ENCODE measurements at places on chromosomes 6 and 20.

DNA sequence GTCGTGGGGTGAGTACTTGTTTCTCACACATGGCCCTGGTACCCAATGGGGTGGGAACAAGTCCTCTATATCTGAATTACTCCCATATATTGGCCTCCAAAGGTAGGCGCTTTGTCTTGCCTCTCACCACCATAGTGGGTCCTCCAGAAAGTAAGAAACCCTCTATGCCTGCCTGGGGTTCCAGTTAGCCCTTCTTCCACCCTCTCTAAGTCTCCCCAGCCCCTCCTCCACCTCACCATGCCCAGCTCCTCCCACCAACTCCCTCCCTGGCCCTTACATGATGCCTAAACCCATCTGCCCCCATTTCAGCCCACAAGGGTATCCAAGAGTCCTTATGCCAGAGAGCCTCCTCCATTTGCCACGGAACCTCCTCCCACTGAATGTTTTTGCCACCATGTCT, 884 bp downstream of the TSPO2 start:
- peak; percentile 29 for DNase-seq

- no peak for DNase-seq
Observed at GRCh38 chr20:34615477-34615876, 57.0 kb downstream of the MAP1LC3A start.

DNA sequence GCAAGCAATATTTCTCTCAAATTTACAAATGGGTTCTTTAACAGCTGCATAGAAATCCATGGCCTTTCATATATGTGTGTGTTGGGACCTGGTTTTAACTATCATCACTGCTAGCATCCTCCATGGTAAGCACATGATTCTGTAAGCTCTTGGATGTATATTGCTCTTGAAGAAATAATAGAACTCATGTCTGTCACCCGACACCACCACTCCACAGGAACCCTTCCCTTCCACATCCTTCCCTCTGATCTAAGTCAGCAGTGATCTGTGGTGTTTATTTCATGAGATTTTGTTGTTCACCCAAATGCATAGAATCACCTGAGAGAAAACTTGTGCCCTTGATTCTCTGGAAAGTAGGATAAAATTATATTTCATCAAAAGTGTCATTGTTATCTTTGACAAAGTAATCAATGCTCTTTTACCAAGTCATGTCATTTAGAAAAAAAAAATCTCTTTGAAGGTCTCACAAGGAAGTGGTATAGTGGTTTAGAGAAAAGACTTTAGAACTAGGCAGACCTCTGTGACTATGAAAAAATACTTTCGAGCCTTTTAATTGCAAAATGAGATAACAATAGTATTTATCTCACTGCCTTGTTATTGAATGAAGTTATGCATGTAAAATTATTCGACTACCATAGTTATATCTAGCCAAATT, 649.8 kb upstream of the SLC35B3 start:
- no peak for DNase-seq

- no peak for DNase-seq
Observed at GRCh38 chr6:1190366-1190765, 121.5 kb upstream of the FOXQ1 start.

DNA sequence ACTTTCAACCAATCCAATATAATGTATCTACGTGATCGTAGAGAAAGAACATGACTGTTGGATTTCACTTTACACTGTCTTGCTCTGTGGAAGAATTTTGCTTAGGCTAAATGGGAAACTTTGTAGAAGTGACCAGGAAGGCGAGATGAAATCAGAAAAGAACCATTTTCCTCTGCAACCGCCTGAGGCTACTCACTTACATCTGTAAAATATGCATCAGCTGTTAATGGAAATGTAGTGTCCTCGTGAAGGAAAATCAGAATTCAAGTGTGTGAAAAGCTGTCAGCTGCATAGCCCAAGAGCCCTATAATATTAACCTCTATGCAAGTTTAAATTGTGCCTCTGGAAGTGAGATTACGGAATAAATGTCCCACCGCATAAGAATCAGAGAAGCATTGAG, 277.9 kb downstream of the C6orf118 start:
- DNase-seq = no peak

DNA sequence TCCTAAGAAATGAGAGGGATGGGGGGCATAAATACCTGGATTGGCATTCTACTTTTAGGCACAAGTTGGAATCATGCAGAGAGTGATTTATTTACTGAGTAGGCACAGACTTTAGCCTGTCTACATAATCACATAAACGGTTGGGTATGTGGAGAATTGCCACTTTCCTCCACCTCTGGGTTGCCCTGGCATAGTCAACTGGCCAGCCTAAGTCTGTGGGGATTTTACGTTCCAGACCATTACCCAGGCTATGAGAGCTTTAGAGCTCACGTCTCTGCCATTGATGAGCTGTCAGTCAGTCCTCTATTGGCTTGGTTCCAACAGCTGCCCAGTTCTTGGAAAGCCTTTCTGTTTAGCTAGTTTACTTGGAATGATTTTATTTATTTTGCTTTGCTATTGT, 5.0 kb upstream of the BHLHE23 start:
- DNase-seq = no peak

DNA sequence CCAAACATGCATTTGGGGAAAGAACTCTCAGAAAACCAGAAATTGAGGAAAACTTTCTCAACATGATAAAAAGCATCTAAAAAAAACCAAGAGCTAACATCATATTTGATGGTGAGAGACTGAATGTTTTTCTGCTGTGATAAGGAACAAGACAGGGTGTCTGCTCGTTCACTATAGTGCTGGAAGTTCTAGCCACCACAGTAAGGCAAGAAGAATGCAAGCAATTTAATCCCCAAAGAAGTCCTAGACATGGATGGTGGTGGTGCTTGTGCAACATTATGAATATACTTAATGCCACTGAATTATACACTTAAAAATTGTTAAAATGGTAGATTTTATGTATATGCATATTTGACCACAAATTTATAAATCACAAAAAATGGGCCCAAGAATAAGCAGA, 53.4 kb downstream of the LYRM2 start:
- no peak for DNase-seq

GRCh38 chr20:63503524-63503923, 4.6 kb upstream of the EEF1A2 start:
- no peak for DNase-seq

DNA sequence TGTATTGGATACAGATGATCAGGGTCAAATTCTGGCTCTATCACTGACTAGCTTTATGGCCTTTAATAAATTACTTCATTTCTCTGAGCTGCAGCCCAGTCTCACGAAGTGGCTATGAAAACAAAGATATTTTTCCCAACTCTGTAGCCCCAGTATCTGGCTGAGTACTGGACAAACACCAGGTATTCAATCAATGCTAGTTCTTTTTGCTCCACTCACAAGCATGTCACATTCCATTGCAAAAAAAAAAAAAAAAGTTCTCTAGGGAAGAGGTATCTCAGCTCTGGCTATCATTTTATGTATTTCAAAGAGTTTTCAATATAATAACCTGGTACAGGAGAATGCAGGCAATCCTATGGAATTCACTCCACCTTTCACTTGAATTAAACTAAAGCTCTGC, 3.1 kb downstream of the CHD6 start:
- no peak for DNase-seq

DNA sequence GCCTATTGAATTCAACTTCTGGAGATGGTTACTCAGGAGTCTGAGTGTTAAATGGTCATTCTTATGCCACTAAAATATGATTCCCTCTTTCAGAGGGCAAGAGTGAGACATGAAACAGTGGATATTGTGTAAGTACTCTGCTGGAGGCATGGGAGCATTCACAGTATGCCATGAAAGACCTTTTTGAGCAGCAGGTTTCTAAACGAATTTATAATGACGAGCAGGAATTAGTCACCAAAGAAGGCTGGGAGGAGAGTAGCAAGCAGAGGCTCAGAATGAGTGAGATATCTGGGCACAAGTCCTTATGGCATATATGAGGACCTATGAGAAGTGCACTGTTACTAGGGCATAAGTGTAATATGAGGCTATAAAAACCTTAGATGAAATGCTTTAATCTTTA, 10.9 kb upstream of the MYB start:
- no peak for DNase-seq

DNA sequence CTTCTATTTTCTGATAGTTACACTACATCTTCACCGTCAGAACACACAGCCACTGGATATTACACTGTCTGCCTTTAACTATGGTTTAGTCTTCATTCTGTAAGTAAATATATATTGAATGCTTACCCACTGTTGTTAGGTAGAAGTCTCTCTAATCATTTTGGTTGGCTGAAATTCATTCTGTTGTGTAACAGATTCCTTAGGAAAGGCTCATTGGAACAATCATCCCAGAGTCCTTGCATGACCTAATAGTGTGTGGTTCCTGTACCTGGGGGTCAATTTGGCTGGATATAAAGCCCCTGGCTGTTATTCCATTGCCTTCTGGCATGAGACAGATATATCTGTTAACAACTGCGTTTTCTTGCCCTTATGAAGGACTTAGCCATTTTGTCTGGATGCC, 9.9 kb downstream of the BLOC1S5 start:
- DNase-seq = no peak

- DNase-seq = no peak
Observed at GRCh38 chr6:133954657-133955576, 1.9 kb downstream of the TBPL1 start.

DNA sequence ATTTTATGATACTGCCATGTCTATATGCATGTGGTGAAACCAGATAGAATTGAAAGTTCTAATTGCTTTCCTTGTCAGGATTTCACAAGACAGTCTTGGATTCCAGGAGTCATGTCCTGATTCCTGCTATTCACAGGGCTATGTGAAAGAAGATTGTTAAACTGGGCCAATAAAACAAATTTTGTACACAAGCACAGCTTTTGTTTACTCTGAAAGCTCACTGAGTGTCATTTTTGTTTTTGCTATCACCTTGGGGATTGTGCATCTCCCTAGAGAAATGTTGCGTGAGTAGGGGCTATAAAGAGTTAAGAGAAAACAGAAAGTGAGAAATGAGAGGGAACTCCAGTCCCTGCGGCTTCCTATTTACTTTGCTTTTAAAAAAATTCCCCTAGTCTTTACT, 627.5 kb downstream of the PKHD1 start:
- DNase-seq = no peak

DNA sequence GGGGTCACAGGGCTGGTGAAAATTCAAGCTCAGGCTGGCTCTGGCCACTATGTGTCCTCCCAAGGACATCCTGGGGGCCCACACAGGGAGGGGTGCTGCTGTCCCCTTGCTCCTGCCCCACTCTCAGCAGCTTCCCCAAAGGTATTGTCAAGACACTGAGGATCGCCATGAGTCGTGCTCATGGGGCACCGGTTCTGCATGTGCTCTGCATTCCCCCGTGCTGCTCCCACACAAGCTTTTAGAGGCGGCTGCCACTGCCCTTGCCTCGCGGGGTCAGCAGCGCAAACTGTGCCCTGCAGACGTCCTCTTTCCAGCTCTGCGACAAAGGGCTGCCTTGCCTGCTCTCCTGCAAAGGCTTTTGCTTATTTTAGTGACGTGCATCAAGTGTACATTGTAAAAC, 179.8 kb downstream of the ERMARD start:
- no peak for DNase-seq

- no peak for DNase-seq
Observed at GRCh38 chr6:27541212-27541932, 68.5 kb upstream of the ZNF184 start.

- DNase-seq = no peak
Observed at GRCh38 chr20:63191400-63191799, 24.5 kb downstream of the YTHDF1 start.

GRCh38 chr6:39225946-39226437, 3.3 kb downstream of the KCNK5 start:
- no peak for DNase-seq

- DNase-seq = no peak
Observed at GRCh38 chr20:13870170-13870748, 85.4 kb downstream of the NDUFAF5 start.

GRCh38 chr6:139625081-139625939, 250.9 kb upstream of the CITED2 start:
- no peak for DNase-seq

DNA sequence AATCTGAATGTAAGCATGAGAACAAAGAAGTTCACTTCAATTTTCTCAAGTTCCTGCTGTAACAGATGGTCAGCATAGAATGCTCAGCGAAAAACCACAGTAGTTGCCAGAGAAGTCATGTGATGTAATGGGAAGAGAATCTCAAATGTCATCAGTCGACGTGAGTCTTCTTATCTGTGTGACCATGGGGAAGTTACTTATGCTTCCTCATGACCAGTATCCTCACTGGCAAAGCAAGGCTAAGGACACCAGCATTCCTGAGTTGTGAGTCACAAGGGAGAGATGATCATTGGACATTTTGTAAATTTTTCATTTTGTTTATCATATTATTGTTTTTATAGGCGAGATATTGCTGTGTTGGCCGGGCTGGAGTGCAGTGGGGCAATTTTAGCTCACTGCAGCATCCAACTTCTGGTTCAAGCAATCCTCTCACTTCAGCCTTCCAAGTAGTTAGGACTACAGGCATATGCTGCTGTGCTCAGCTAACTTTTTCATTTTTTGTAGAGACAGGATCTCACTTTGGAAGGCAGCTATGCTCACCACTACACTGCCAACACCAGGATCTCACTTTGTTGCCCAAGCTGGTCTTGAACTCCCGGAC, 21.9 kb downstream of the SGK1 start:
- DNase-seq = no peak

- no peak for DNase-seq
Observed at GRCh38 chr6:88662653-88663174, 300.7 kb downstream of the RNGTT start.

GRCh38 chr6:43495409-43495941, 14.7 kb downstream of the LRRC73 start:
- DNase-seq = no peak

GRCh38 chr20:50267041-50267865, 76.6 kb downstream of the CEBPB start:
- DNase-seq = no peak

DNA sequence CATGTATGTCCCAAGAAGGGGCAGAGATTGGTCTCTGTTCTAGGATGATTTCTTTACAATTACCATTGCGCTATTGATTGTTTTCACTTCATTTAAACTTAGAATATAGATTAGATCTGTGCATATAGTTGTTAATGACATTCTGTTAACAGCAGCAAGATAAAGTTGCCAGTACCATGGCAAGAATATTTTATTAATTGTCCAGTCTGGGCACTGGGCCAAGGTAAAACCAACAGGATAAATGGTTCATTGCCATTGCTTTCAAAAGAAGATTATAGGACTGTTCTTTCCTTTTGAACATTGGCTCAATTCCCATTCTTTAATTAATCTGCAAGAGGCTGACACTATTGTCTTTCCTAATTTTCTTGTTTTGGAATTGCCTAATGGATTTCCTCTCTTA, 592.4 kb downstream of the RFPL4B start:
- DNase-seq = no peak

GRCh38 chr6:158797331-158798310, 21.5 kb downstream of the EZR start:
- DNase-seq = no peak

- DNase-seq = no peak
Observed at GRCh38 chr20:61673152-61673847, 392.4 kb downstream of the TAF4 start.
